ENCODE measurements at places on chromosomes 12 and 14. TPM values are rescaled to one million over a fixed set of nuclear protein-coding genes. Genes with fewer than 3 reads are reported as not detected.

DNA sequence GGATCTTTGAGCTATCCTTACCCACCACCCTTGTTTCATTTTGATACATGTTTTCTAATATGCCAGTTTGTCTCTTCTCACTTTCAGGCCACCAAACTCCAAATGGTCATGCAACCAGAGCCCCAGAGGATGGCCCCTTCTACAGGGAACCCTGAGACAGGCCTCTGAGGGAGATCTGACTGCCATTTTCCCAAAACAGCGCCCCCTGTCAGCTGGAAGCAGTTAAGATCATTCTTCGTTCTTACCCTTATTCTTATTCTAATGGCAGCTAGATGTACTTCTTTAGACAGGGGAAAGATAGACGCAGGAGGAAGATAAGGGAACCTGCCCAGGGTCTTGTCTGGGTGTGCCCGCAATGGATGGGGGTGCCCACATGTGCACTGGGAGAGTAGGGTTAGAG lies 38.4 kb downstream of the C12orf56 start:
- no peak for ATAC-seq

Gene TTC7B
- total RNA-seq = 65.3 TPM

Gene ERP27
- total RNA-seq = 0.54 TPM

Gene APOLD1
- 33.4 TPM for total RNA-seq

DNA sequence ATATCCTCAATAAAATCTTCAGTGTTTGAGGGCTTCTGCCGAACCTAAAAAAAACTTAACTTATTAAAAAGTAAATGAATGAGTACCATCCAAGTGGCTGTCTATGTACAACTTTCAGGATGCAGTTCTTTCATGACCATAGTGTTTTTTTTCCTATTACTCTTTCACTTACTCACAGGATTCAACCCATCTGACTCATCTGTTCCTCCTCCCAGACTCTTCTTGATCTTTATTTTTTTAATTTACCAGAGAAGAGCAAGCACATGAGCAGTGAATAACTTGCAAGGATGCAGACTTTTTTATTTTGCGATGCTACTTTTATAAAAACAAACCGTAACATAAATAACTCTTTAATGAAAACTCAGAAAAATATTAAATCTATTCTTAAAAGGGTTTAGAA lies 24.5 kb downstream of the RECQL start:
- ATAC-seq = no peak

Gene LRP6
- 36.2 TPM for total RNA-seq

DNA sequence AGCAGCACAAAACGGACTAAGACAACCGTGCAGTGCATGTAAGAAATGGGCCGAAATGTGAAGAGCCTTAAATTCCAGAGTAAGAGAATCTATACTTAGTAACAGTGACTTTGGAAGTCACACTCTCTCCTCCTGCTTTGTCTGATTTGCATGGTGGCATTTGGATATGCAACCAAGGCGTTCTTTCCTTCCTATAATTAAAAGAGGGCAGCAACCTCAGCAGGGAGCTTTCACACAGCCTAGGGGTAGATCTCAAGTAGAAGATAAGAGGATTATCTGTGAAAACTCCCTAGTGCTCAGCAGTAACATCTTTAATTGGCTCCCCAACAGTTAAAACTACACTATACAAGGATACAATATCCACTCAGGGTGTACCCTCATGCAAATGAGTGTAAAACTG lies 16.5 kb downstream of the GMFB start:
- no peak for ATAC-seq

Gene COX8C
- not detected for total RNA-seq

- no peak for ATAC-seq
Observed at GRCh38 chr12:132407451-132407961, 78.1 kb upstream of the GALNT9 start.

Gene HOXC12
- total RNA-seq = not detected

Measured in gastroesophageal sphincter (tissue), 4 donors.